ENCODE measurements at places on chromosomes 5 and 9.

- DNase-seq = no peak
These were observed 577 bp downstream of the RNF145 start for GRCh38 chr5:159208514-159209437.

DNA sequence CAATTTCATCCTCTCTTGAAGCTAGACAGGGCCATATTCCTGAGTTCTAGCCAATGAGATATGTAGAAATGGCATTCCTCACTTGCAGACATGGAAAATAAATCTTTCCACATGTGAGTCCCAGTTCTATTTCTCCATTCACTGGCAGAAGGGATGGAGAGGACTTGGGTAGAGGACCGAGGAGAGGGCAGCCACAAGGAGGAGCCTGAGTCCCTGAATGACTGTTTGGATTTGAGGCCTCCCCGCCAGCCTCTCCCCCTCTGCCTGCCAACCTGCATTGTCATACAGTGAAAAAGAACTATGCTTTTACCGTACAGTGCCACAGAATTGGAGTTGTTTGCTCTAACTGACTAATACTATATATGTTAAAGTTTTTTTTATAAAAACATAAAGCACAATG is 583.0 kb upstream of the WWC1 start:
- no peak for DNase-seq

DNA sequence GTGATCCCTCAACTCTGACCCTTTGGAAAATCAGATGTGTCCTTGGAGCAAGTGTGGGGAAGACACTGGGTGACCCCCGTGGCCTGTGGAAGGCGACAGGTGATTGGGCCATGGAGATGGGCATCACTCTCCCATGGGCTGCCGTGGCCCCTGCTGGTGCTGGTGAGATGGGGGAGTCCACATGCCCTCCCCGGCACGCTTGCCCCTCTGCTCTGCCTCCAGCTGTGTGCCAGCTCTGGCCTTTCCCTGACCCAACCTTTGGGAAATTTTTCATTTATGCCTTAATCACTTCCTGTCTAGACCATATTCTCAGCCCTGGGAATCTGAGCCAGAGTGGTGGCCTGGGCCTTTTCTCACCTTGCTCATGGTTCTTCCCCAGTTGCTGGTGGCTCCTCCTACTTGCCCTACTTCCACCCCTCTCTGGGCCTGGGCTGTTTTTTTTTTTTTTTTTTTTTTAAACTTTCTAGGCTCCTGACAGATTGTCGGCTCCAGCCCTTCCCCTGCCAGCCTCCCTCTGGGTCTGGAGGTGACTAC is 56.6 kb downstream of the RGS3 start:
- DNase-seq = no peak

- DNase-seq = no peak
These were observed 43.7 kb upstream of the SHOC1 start for GRCh38 chr9:111838439-111838838.

DNA sequence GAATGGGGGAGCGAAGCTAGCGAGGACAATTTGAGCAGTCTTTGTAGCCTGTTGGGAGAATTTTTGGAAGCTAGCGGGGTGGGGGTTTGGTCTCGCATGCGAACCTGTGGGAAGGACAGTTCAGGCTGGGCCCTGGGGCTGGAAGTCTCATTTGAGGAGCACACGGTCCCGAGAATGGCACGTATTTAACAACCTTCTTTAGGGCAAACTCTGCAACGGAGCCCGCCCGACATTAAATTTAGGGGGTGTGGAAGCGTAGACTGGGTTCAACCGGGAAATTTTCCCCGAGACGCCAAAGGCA is 35.2 kb upstream of the NFIB start:
- DNase-seq = no peak

DNA sequence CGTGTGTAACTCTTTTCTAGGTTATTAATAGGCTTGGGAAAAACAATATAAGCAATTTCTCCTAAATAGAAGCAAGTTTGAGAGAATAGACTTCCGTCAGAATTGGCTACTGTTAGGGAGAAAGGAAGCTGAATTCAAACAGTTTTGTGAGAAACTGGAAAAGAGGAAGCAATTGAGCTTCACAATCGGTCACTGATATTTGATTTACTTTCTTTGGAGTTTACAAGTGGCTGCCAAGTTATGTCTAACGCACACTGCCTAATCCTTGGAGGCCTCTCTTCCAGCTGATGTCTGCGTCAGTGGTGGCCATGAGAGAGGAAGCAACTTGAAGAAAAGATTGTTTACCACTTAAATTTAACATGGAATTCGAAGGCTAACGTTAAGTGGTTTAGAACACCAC is 319.5 kb downstream of the ADGRV1 start:
- DNase-seq = no peak

GRCh38 chr9:120765910-120766425 is 27.2 kb downstream of the FBXW2 start:
- DNase-seq = no peak

All from LNCaP clone FGC (cell line).